ENCODE measurements at places on chromosomes 13 and 19. TPM values are rescaled to one million over a fixed set of nuclear protein-coding genes. Genes with fewer than 3 reads are reported as not detected.

NR2F6 gene
- total RNA-seq, result 53.7 TPM

KLK2 gene
- total RNA-seq, result not detected

COX7A1 gene
- 36.9 TPM for total RNA-seq

SIGLEC5 gene
- total RNA-seq, result 0.88 TPM

BCAM gene
- total RNA-seq, result 467 TPM

PSG2 gene
- total RNA-seq, result not detected

CELF5 gene
- 0.58 TPM for total RNA-seq

PTH2 gene
- total RNA-seq, result not detected

OR10H1 gene
- total RNA-seq, result not detected

ZNF616 gene
- 15.0 TPM for total RNA-seq

IZUMO4 gene
- total RNA-seq, result 8.6 TPM

PRODH2 gene
- 14.4 TPM for total RNA-seq
